ENCODE measurements at places on chromosomes 4 and X.
A peak's percentile ranks its signal among the peaks of the same experiment; 100 is the strongest.

- peak; percentile 2 for DNase-seq
Observed at GRCh38 chrX:22081475-22082092, 49.5 kb downstream of the PHEX start.

- no peak for DNase-seq
Observed at GRCh38 chr4:106818764-106819163, 217.3 kb downstream of the DKK2 start.

DNA sequence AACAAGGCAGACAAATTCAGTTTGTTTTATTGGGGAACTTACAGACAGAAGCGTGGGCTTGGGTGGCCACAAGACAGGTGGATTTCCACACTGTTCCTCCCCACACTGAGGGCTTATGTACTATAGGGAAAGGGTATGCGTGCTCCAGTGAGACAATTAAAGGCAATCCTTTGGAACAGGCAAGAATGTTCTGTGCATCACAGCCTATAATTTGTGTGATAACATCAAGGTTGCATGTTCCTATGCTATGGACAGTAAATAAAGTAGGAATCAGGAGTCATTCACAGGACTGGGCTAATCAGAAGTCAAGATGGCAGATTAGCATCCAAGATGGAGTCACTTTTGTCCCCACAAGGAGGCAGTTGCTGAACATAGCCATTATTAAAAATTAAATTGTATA lies 84.6 kb upstream of the TRIM2 start:
- no peak for DNase-seq

DNA sequence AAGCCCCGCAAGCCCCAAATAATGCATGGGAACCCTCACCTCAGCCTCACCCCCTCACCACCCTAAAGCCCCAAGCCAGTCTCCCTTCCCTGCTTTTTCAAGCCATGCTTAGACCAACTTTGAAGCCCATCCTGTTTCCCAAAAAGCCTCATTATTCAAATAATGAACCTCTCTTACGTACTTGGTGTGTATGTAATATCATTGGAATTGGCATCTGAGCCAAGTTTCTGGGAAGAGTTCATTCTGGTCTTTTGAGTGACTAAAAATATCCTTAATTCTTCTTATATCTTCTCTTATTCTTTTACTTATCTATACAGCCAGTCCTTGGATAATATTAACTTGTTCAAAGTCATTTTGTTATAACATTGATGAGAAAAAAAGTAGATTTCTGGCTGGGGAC lies 875.8 kb upstream of the SLIT2 start:
- DNase-seq, result no peak

DNA sequence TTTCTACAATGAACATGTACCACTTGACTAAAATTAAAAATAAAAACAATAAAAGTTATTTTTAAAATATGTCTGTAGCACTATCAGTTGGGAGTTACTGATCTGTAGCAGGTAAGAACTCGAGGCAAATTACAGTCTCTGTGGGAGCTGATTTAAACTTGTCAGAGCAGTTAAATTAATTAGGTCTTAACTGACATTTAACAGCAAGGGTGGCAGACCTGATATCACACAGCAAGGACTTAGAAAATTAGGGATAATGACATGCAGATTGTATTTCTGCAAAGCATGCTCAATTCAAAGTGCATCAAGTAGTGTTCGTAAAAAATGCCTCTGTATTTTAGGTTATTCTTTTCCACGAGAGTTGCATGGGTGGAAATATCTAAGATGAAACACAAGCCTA lies 208.9 kb downstream of the SPATA18 start:
- no peak for DNase-seq

DNA sequence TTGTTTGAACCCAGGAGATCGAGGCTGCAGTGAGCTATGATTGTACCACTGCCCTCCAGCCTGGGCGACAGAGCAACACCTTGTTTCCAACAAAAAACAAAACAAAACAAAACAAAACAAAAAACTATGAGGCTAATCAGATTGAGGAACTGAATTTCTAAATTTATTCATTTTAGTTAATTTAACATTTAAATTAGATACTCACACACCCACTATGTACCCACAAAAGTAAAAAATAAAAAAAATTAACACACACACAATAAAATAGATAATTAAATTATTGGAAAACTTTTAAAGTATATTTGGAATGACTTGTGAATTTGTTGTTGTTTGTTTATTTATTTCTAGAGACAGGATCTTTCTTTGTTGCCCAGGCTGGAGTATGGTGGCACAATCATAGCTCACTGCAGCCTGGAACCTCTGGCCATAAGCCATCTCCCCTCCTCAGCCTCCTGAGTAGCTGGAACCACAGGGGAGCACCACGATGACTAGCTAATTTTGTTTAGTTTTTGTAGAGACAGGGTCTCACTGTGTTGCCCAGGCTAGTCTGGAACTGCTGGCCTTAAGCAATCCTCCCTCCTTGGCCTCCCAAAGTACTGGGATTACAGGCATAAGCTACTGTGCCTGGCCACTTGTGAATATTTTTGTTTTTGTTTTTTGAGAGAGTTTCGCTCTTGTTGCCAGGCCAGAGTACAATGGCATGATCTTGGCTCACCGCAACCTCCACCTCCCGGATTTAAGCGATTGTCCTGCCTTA lies 9.8 kb upstream of the ZNF157 start:
- DNase-seq, result no peak

DNA sequence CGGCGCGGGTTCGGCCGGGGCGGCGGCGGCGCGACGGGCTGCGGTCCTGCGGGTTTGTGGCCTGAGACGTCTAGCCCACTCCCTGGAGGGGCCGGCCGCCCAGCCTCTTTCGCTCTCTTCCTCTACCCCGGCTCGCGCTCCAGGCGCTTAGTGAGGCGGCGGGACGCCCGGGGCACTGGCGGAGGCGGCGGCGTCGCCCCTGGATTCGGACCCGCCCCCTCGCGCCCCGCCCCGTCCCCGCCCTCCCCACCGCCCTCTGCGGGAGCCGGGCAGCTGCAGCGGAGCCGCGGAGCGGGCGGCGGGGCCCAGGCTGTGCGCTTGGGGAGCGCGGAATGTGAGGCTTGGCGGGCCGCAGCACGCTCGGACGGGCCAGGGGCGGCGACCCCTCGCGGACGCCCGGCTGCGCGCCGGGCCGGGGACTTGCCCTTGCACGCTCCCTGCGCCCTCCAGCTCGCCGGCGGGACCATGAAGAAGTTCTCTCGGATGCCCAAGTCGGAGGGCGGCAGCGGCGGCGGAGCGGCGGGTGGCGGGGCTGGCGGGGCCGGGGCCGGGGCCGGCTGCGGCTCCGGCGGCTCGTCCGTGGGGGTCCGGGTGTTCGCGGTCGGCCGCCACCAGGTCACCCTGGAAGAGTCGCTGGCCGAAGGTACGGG lies at the start of gene BMP2K:
Gene BMP2K, plus strand, starts transcription at position 272 of the 650 bp plus-strand sequence. Its CDS starts 194 bp downstream, at position 466.
- DNase-seq, result peak; percentile 57

GRCh38 chr4:114368751-114369150 lies 229.9 kb upstream of the UGT8 start:
- no peak for DNase-seq

- DNase-seq, result no peak
Observed at GRCh38 chrX:136810493-136810892, 29.8 kb upstream of the ARHGEF6 start.

DNA sequence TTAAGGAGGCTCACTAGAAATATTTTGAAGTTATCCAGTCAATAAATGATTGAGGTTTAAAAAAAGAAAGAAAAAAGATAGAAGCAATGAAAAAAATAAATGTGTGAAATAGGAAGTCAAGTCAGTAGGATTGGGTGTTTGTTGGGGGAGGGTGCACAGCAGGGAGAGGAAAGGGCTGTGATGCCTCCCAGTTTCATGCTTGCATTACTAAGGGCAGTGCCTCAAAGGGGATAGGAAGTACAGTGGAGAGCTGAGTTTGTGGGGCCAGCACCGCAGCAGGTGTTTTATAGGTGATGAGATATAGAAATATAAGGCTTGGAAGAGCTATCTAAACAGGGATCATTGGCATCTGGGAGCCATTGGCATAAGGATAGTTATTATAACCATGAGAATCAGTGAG lies 919.2 kb downstream of the STIM2 start:
- DNase-seq, result no peak

GRCh38 chrX:10548688-10549087 lies 71.7 kb downstream of the MID1 start:
- DNase-seq, result no peak

GRCh38 chr4:110484029-110484428 lies 8.1 kb downstream of the ENPEP start:
- no peak for DNase-seq
